Choroid plexus epithelial cell (primary cell): ENCODE measurements at places on chromosomes 3 and 15.

DNA sequence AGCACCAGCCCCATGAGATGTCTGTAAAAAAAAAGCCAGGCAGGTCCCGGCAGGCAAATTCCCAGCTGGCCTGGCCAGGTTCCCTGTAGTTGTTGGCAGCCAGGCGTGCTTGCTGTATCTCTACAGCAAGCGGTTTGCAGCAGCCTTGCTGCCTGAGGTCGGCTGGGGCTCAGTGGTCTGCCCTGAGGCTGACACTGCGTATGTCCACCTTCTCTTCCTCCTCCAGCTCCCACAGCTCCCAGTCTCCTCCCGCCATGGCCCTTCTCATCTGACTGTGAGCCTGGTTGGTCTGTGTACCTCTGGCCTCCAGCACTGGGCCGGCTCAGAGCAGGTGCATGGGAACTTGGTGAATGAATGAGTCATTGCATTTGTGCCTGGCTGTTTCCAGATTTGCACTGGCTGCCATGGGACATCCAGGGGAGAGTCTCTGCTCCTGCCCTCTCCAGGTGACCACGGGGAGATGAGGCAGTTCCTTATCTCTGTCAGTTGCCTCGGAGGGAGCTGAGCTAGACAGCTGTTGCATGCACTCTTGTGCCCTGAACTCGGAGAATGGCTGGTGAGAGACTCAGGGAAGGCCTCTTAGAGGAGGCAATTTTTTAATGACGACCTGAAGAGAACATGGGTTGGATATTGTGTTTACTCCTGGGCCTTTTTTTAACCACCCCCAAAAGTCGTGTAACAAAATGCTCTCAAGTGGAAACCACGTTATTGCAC, 43.0 kb downstream of the SPSB4 start:
- peak; percentile 16 for DNase-seq

DNA sequence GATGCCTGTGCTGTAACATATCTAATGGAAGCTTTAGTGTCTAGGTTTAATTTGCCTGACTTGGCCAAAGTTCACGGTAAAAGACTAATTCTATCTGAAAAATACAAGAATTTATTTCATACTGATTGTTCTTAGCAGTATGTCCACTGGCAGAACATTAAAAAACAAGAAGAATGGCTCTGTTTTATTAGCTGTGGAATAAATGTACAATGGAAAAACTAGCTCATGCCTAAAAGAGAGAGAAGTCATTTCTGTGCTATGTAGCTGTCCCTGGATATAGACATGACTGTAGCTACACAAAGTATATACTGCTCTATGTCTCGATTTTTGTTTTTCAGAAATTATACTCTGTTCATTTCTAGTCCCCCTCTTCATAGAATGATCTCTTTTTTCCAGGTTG, 13.9 kb upstream of the VGLL3 start:
- no peak for DNase-seq

GRCh38 chr3:111081008-111081545, 9.5 kb downstream of the NECTIN3 start:
- DNase-seq = peak; percentile 68

DNA sequence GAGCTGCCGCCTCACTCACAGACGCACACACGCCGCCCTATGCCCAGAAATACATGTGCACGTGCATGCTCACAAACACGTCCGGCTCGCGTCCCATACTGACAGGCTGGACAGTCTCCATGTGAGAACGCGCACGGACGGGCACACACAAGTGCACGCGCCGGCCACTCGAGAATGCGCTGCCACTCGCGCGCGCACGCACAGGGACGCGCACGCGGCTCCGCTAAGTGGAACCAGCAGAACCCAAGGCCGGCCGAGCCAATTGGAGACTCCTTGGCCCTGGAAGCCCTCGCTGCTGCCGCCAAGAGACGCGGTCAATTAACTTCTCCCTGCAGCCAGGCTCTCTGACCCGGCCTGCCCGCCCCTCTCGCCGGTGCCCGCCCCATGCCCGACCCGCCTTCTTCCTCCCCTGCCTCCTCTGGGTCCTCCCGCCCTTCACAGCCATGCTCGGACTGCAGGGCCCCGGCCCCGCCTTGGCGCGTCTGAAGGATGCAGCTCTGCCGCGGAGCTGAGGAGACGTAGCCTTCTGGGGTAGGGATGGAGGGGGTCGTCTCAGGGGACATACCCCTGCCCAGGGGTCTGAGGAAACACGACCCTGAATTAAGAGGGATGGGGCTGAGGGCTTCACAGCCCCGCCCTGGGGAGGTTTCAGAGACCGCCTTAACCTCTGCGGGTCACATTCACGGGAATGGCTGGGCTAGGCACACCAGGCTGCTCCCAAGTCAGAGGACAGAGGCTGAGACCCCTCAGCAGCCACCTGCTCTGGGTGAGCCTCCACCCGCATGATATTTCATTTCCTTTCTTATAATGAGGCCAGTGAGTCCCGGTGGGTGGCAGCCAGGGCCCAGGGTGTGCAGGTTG, 15.0 kb downstream of the PTH1R start:
- peak; percentile 30 for DNase-seq

GRCh38 chr15:93250950-93251349, 161.9 kb upstream of the RGMA start:
- no peak for DNase-seq

- peak; percentile 74 for DNase-seq
Observed at GRCh38 chr15:57395292-57395691, 19.0 kb downstream of the CGNL1 start.

DNA sequence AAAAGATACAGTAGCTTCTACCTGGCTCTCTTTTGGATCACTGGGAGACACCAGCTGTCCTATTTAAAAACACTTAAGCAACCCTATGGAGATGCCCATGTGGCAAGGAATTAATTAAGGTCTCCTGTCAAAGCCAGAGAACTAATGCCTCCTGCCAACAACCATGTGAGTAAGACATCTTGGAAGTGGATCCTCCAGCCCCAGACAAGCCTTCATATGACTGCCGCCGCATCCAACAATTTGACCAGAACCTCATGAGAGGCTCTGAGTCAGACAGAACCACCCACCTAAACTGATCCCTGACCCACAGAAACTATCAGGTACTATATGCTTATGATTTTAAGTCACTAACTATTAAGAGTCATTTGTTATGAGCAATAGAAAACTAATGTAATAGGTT, 22.3 kb downstream of the IFT80 start:
- DNase-seq = peak; percentile 32

DNA sequence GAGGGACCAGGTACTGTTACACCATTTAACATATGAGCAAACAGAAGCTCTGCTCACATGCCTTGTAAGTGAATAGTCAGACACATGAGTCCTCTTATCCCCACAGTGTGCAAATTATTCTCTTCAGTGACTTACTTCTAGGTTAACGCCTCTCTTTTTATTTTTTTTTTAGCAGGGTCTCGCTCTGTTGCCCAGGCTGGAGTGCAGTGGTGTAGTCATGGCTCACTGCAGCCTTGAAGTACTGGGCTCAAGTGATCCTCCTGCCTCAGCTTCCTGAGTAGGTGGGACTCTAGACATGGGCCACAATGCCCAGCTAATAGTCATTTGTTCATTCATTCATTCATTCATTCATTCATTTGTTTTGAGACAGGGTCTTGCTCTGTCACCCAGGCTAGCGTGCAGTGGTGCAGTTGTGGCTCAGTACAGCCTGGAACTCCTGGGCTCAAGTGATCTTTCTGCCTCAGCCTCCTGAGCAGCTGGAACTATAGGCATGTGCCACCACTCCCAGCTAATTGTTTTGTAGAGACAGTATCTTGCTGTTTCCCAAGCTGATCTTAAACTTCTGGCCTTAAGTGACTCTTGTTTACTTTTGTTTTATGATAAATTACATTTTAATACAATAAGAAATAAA, 94.7 kb downstream of the LRRC28 start:
- DNase-seq = no peak

DNA sequence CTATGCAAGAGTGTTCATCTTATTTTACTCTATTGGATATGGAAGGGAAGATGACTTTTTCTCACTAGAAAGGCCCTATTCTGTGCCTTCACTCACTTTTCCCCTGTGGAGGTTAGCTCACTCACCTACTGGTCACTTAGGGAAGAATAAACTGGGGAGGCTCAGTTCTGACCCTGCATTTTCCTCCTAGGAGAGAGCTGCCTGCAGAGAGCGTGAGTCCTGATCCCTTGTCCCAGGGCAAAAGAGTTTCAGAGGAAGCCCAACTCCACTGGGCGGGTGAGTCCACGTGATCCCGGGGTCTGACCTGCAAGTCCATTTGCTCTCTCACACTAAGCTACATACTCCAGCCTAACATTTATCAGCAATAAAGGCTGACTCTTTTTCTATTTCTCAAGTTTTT, 8.4 kb downstream of the MORC1 start:
- no peak for DNase-seq

- peak; percentile 66 for DNase-seq
Observed at GRCh38 chr15:55897560-55898336, 95.7 kb downstream of the NEDD4 start.

DNA sequence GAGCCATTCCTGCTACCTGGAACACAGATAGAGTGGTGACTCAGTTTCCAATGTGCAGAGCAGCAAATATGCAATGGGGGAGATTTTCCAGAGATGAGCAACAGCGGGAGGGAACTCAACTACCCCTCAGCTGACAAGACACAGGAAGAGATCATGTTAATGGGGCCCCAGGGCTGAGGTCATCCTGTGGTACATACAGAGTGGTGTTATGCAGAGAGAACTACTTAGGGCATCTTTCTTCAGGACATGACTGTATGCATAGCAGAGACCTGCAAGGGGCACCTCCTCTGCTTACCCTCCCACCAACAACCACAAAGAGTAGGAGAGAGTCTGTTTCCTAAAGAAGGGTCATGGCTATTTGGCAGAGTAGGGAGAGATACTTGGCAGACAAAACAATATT, 6.8 kb upstream of the TBC1D5 start:
- DNase-seq = no peak

DNA sequence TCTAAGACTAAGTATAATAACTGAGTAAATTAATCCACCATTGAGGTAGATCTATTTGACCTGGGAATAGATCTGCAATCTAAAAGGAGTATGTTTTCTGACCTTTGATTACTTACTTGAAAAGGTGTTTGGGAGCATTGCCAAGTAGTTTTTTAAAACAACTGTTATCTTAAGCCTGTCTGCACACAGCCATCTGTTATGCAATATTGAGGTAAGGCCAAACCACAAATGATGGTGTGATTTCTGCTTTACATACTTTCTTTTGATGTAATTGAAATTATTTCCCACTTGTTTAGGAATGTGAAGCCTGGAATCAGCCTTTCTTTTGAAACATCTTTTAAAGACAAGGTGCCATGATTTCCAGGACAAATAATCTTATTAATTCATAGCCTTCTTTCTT, 274.0 kb downstream of the BBX start:
- peak; percentile 93 for DNase-seq

DNA sequence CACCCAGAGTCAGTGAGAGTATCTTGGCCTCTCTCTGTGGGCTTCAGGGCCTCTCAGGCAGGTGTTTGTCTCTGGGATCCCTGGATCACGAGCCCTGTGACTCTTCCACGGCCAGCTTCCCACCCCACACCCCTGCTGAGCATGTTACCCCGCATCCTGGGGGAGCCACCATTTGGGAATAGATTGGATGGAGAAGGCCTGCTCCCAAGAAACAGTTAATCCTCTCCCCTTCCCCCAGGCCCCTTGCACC, 15.5 kb upstream of the SRP14 start:
- no peak for DNase-seq

DNA sequence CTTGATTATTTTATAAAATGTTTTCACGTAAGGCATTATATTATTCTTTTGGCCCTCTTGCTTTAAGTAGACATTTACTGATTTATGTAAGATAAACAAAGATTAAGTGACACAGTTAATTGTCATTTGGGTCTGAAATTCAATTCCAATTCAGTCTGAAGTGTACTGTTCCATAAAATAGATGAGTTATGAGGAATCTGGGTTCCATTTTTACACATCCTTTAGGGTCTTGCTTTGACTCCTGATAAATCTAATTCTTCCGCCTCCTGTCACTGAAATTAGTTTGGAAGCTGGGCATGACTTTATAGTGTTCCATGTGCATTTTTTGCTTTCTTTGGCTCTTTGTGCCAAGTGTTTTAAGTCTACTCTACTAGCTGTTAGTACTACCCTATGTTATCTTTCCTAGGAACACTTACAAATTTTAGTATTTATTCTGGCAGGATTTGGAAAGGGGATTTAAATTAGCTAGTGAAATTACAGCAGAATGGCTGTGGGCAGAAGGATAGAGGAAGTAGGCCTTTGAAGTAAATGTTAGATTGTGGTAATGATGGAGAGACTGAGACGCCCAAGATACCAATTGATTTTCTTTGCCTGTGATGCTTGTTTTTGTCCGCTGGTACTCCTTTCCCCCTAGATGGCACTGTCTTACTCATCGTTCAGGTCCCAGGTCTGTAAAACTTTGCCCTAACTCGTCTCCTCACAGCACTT, 14.3 kb downstream of the ARL8B start:
- peak; percentile 59 for DNase-seq

GRCh38 chr15:71691458-71692417, 118.6 kb upstream of the NR2E3 start:
- DNase-seq = peak; percentile 74

DNA sequence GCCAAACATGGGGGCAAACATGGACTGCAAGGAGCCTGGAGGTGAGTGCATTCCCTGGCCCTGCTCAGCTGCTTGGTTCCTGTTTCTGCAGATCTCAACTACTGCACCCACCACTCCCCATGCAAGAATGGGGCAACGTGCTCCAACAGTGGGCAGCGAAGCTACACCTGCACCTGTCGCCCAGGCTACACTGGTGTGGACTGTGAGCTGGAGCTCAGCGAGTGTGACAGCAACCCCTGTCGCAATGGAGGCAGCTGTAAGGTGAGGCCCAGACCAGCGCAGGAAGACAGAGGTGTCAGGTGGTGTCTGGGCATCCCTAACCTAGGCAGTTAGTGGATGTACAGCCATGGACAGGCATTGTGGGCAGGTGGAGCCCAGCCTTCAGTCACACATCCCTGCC, 5.3 kb downstream of the DLL4 start:
- no peak for DNase-seq

GRCh38 chr15:67770358-67770628, 55.0 kb upstream of the SKOR1 start:
- DNase-seq = no peak

GRCh38 chr3:147758771-147759170, 349.6 kb downstream of the ZIC1 start:
- peak; percentile 43 for DNase-seq

DNA sequence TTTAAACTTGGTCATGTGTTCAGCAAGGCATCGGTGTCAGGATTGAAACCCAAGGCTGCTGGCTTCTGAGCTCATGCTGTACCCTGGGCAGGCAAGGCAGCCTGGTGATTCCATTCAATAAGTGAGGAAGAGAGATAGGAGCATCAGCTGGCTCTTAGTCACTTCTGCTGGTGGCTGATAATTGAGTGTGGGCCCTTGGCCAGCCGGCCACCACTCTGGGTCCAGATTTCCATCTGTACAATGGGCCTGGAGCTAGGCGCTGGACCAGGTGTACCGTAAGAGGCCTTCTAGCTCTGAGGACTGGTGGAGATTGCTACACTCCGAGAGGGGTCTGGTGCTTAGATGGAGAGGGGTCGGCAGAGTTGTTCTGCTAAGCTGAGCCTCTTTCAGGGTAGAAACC, 4.3 kb downstream of the CD276 start:
- DNase-seq = peak; percentile 35
